Nasal cavity respiratory epithelium epithelial cell of viscerocranial mucosa (primary cell): ENCODE measurements at places on chromosomes 12 and 14. TPM values are rescaled to one million over a fixed set of nuclear protein-coding genes. Genes with fewer than 3 reads are reported as not detected.

The KRT78 gene
- total RNA-seq = 0.36 and 6.2 TPM in 2 replicates

The ZNF641 gene
- 14.4 and 15.1 TPM in 2 replicates for total RNA-seq

The ADAM21 gene
- total RNA-seq = under 0.01 and 0.14 TPM in 2 replicates

The BMP4 gene
- total RNA-seq = 0.50 TPM in 1 of 2 replicates, not detected in the other

The CCDC88C gene
- total RNA-seq = 18.5 and 38.9 TPM in 2 replicates
